ENCODE measurements at places on chromosomes 4 and X. TPM values are rescaled to one million over a fixed set of nuclear protein-coding genes. Genes with fewer than 3 reads are reported as not detected.
A peak's percentile ranks its signal among the peaks of the same experiment; 100 is the strongest.

Gene KCTD8
- not detected for total RNA-seq

DNA sequence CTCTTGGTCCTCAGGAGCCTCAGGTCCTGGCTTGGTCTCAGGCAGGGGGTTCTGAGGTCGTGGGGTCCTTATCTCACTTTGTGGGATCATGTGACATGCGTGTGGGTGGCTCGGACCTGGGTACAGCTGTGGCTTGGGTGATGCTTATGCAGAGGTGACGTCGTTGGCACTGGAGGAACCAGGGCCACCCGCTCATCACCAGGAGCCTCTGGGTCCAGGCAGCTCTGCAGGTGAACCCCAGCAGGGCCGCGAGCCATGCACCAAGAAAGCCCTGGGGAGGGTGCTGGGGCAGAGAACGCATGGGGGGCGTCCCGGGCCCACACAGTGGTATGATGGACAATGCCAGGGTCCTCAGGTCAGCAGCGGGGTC lies 8.7 kb downstream of the ATP5ME start:
- DNase-seq, result no peak

DNA sequence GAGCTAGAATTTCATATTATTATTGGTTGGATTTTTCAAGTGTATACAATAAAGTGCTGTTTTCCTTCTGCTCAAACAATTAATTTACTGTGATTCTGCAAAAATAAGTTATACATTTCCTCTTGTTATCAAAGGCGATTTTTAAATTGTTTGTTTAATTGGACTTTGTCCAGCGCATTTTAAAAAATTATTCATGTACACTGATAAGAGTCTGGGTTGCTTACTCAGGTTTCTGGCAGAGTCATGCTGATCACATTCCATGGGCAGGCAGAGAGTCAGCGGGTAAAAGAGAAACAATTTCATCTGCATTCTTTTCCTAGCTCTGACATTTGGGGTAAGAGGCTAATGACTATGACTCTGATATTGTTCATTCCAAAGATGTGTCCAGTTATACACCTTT lies 8.9 kb downstream of the FAT4 start:
- DNase-seq, result peak; percentile 79

DNA sequence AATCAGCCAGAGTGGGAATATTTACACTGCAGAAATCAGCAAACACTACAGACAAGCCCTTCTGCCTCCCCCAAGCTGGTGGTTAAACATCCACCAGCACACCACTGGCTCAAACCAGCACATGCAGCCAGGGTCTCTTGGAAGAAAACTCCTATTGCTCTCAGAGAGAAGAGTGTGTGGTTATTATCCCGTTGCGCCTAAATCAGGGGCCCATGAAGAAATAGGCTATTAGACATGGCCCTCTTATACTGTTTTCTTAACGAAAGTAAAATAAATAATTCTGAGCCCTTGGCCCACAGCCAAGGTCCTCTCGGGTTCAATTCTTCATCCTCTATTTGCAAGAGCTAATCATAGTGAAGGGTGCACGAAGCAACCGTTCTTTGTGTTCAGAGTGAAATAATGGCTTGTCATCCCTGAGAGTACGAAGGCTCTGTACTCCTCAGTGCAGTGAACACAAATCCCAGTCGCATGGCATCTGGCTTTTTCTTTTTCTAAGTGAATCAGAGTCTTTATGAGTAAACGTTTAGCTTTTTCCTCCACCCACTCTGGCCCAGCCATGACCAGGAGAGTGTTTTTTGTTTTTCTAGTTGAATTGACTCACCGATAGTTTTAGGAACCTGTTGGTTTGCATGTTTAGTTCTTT lies 33.4 kb upstream of the RBM47 start:
- peak; percentile 80 for DNase-seq
